ENCODE measurements at places on chromosomes 5 and 9. TPM values are rescaled to one million over a fixed set of nuclear protein-coding genes. Genes with fewer than 3 reads are reported as not detected.

Gene TRIM36
- polyA plus RNA-seq, result 42.3 TPM

Gene RAD23B
- polyA plus RNA-seq, result 61.0 TPM

Gene QRFP
- not detected for polyA plus RNA-seq

Gene MRPL36
- polyA plus RNA-seq, result 186 TPM

Gene RAD50
- polyA plus RNA-seq, result 44.9 TPM
